ENCODE measurements at places on chromosomes 13 and 19.
A peak's percentile ranks its signal among the peaks of the same experiment; 100 is the strongest.

DNA sequence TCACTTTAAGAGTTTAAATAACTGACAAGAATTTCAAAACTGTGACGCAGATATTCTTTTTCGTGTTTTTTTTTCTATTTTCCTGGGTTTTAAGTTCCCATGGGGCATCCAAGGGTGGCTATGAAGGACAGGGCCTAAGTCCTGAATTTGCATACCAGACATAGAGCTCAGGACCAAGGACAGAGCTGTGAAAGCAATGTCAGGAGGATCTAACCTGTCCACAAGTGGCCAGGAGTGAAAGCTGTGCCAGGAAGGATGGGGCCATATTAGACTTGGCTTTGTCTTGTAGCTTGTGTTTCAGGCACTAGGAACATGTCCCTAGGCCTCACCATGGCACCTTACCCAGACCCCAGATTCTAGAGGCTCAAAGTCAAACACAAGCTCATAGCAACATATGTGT lies 289.4 kb upstream of the MIR17HG start:
- DNase-seq: peak; percentile 5

DNA sequence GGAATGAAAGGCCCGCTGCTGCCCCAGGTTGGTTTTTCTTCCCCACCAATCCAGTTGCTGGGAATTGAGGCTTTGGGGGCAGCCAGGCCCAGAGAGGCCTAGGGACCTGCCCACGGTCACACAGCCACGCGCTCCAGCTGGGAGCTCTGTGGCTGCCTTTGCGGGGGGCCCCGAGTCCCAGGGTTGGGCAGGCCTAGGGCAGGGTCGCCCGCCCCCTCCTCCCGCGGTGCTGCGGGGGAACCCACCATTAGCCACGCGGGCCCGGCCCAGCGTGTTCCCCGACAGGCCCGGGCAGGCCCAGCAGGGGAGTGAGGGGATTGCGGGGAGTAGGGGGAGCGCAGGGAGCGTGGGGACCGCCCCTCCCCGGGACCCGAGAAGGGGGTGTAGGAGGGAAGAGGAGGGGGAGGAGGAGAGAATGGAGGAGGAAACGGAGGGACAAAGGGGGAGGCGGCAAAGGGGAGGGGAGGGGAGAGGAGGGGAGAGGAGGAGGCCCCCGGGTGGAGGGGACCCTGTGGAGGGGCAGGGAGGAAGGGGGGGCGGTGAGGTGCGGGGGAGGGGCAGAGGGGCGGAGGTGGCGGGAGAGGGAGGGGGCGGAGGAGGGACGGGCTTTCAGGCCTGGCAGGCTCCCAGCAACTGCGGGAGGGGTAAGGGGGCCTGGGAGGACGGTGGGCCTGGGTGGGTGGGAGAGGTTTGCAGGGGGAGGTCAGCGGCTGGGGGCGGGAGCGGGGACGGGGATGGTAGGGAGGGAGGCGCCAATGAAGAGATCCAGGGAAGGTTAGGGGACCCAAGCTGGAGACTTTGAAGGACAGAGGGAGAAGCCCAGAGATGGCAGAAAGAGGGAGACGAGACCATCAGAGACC lies 12.9 kb upstream of the TLE2 start:
- no peak for DNase-seq

DNA sequence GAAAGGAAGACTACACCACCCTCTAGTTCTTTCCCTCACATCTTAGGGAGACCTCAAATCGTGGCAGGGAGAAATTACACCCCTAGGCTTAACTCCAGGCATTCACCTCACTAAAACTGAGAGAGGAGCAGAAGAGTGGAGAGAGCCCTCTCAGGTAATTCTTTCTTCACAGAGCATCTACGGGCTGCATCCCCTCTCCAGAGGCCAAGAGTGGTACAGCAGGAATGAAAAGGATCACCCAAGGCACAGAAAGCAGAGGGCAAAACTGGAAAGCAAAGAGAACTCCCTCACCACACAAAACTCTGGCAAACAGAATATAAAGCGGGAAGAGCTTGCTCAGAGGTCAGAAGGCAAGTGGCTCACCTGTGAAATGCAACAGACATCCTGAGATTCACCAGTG lies 661.2 kb downstream of the TBC1D4 start:
- DNase-seq: no peak

DNA sequence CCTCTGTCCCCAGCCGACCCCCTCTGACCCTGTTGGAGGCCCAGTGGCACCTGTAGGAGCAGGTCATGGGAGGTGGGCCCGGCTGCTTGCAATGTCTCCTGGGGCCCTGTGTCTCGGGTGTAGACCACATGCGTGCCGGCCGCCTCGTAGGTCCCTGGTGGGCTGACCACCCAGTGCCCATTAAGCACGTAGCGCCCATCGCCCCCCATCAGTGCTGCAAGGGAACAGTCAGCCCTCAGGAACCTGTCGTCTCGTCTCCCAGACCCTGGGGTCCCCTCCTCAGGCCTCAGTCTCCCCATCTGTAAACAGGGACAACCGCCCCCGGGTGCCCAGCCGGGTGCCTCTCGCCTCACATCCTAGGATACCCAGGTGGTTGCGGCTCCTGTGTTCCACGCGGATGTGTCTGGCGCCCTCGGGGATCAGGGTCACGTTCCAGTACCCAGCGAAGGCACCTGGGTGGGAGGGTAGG lies 5.6 kb downstream of the ADAMTSL5 start:
- DNase-seq: no peak

DNA sequence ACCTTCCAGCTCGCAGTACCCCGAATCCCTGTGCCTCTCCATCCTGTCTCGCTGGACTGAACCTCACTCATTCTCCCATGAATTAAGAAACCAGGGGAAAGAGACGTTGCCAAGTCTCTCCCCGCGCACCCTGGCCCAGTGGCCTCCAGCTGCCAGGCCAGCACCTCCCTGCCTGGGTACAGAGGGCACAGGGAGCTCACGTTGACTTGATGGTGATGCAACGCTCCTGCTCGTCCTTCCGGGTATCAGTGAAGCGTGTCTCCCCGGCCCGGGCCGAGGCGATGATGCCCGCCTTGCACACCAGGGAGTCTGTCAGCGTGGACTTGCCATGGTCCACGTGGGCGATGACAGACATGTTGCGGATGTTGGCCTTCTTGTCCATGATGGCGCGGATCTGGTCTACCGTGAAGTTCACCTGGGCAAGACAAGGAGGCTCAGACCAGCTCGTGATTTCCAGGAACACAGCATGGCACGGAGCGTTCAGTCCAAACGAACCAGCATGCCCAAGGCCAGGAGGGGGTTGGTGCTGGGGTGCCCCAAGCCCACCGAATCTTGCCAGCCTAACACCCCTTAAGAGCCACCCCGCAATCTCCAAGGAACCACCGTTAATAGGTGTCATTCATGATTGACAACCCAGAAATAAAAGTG lies 1.2 kb downstream of the EEF2 start:
- DNase-seq: no peak
